ENCODE measurements at places on chromosomes 7 and 10. TPM values are rescaled to one million over a fixed set of nuclear protein-coding genes. Genes with fewer than 3 reads are reported as not detected.

Gene CCL24
- not detected for polyA plus RNA-seq

Gene CAMK2B
- 0.57 TPM for polyA plus RNA-seq

DNA sequence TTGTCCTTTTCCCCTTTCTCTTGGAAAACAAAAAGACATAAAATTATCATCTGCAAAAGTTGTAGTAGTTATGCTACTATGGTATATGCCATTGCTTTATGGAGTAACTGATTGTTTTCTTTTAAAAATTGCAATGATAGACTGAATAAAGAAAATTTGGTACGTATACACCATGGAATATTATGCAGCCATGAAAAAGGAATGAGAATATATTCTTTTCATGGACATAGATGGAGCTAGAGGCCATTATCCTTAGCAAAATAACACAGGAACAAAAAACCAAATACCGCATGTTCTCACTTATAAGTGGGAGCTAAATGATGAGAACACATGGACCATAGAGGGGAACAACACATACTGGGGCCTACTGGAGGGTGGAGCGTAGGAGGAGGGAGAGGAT lies 538.8 kb downstream of the PLXDC2 start:
- no peak for DNase-seq
- H3K27me3 ChIP-seq, result no peaks in the 10 kb centered on the region
- H3K27ac ChIP-seq, result no peak overlapping the region
- no peaks in the 10 kb centered on the region for H3K36me3 ChIP-seq

Gene STK31
- not detected for polyA plus RNA-seq

Gene FAM25C
- polyA plus RNA-seq, result not detected

DNA sequence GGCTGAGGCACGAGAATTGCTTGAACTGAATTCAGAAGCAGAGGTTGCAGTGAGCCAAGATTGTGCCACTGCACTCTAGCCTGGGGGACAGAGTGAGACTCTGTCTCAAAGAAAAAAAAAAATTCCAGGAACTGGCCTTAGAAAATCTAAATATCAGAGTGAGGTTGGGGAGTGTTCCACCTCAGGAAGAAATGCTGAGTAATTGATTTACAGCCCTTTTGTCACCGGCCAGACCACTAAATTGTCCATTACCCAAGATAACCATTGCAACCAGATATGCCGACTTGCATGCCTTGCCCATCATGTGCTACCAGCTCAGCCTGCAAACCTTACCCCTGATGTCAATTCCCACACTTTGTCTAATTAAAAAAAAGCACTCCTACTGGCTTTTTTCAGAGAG lies 42.4 kb downstream of the CRCP start:
- no peak overlapping the region for H3K27ac ChIP-seq
- H3K27me3 ChIP-seq, result no peaks in the 10 kb centered on the region
- H3K4me3 ChIP-seq, result no peak overlapping the region
- H3K4me1 ChIP-seq, result peaks cover 10% of the 10 kb centered on the region
- no peaks in the 10 kb centered on the region for H3K36me3 ChIP-seq

DNA sequence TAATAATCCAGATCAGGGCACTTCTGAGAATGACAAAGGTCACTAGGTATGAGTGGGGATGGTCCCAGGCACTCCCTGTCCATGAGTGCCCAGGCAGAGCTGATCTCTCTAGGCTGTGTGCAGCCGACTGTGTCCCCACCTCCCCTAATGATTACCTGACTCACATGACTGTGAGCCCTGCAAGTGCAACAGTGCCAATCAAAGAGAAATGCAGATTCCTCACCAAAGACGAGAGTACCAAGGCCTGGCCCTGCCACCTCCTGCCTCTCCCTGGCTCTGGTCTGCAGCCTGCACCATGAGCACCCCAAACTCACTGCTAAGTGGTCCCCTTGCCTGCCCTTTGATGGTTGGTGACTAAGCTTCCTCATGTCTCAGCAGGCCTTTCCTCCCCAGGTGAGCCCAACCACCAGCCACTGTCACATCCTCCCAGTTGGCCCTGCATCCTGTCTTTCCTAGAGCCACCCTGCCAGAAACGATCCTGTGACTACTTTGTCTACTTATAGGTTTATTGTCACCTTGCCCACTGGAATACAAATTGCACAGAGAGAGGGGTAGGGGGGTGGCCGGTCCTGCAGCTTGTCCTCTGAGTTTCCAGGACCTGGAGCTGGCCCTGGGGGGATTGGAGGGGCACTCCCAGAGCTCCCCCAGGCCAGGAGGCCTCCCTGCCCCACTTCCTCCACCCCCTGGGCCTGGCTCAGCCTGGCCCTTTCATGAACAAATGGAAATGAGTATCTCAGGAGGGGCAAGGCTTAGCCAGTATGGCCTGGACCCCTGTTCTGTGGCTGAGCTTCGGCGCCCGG lies 22.4 kb upstream of the GDF10 start:
- H3K4me3 ChIP-seq, result no peak overlapping the region
- no peak for DNase-seq
- no peak overlapping the region for H3K27ac ChIP-seq
- H3K4me1 ChIP-seq, result no peaks in the 10 kb centered on the region

- DNase-seq, result no peak
- H3K4me3 ChIP-seq, result no peak overlapping the region
- no peaks in the 10 kb centered on the region for H3K4me1 ChIP-seq
- no peaks in the 10 kb centered on the region for H3K27me3 ChIP-seq
Measured at GRCh38 chr10:4535521-4535920, 290.5 kb upstream of the AKR1E2 start.

DNA sequence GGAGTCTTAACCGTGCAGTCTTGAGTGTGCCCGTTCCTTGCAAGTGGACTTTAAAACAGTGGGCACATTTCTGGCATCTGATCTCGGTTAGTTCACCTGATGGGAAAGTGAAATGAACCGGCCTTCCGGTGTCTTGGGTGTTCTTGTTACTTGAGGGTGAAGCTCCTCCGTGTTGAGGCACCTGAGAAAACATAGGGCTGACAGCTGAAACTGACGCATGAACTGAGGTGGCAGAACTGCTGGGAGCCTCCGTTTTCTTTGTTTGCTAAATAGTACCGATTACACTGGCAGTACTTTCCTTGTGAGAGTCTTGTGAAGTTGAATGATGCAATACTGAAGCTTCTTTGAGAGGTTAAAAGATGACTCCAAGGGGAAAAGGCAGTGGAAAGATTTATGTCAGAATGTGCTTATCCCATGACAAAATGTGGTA lies 62.8 kb upstream of the SAMD8 start:
- no peak for DNase-seq
- no peak overlapping the region for H3K4me3 ChIP-seq
- no peaks in the 10 kb centered on the region for H3K36me3 ChIP-seq

DNA sequence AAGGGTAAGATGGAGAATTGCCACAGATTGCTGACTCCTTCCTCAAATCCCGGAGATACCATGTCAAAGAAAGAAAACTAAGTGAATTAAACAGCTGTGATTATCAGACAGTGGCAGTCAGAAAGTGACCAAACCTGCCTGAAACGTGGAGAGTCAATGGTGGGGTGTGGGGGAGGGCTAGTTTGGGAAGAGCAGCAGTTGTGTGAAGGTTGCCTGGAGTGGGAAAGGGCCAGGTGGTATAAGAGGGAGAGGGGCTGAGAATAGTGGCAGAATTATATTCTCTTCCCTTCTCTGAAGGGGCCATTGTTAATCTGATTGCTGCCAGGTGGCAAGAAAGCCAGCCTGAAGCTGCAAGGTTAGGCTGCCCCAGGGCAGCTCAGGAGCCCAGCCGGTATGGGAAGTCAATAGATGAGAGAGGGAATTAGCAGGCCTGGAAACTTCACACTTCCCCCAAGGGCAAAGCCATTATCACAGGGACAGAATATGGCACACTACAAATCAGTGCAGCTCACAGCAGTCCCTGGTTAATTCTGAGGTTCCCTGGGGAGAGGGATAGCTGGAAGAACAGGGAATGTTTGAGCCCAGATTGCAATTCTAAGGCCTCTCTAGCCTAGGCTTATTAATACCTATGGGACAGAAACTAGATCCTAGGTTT lies 83.9 kb upstream of the ITGB1 start:
- no peaks in the 10 kb centered on the region for H3K27me3 ChIP-seq
- no peak overlapping the region for H3K27ac ChIP-seq
- H3K4me1 ChIP-seq, result no peaks in the 10 kb centered on the region
- DNase-seq, result no peak
- H3K36me3 ChIP-seq, result no peaks in the 10 kb centered on the region

- no peaks in the 10 kb centered on the region for H3K27me3 ChIP-seq
- no peak overlapping the region for H3K4me3 ChIP-seq
- H3K36me3 ChIP-seq, result no peaks in the 10 kb centered on the region
- no peak overlapping the region for H3K27ac ChIP-seq
- no peaks in the 10 kb centered on the region for H3K4me1 ChIP-seq
Measured at GRCh38 chr10:73019100-73019499, 64.5 kb upstream of the PLA2G12B start.

GRCh38 chr7:24477398-24478136 lies 95.7 kb upstream of the PALS2 start:
- no peak overlapping the region for H3K4me3 ChIP-seq
- peak; percentile 65 for DNase-seq
- no peaks in the 10 kb centered on the region for H3K4me1 ChIP-seq
- H3K27me3 ChIP-seq, result no peaks in the 10 kb centered on the region
- H3K36me3 ChIP-seq, result no peaks in the 10 kb centered on the region
- no peak overlapping the region for H3K27ac ChIP-seq

Gene ITGA8
- not detected for polyA plus RNA-seq

DNA sequence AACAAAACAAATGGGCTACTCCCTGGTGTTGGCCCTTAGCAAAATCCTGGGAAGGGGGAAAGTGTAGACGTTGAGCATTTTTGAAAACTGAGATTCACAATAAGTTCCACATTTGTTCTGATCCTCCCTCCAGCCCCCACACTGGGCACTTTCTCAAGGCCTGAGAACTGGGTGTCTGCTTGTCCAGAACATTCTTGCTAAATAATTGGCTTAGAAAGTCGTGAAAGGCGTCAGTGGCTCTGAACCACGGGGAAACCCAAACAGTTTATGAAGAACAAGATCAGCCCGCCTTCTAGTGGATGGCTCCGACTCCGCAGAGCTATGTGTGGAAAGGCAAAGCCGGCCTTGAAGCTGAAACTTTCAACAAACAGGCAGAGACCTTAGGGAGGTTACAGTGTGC lies 370.1 kb downstream of the PRPF18 start:
- H3K27me3 ChIP-seq, result no peaks in the 10 kb centered on the region
- peaks cover 20% of the 10 kb centered on the region for H3K4me1 ChIP-seq
- H3K27ac ChIP-seq, result no peak overlapping the region
- no peak overlapping the region for H3K4me3 ChIP-seq
- H3K36me3 ChIP-seq, result no peaks in the 10 kb centered on the region

DNA sequence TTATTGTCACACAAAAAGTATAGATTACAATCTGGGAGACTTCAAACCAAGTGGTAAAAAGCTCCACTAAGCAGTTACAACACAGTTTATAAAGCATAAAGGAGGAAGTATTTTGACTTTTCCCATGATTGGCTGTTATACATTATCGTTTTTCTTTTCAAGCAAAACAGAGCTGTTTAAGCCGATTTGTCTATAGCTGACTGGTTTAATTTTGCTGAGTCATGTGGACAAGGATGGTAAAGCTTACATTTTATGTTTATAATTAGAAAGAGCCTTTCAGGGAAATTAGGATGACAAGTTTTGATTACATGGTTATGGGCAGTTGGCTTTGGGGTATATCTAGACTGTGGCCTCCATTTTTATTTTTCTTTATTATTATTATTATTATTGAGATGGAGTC lies 152.5 kb upstream of the STK17A start:
- H3K4me1 ChIP-seq, result no peaks in the 10 kb centered on the region
- no peaks in the 10 kb centered on the region for H3K27me3 ChIP-seq
- H3K36me3 ChIP-seq, result no peaks in the 10 kb centered on the region
- DNase-seq, result no peak
- H3K27ac ChIP-seq, result no peak overlapping the region

GRCh38 chr7:121273467-121274167 lies 55.2 kb upstream of the WNT16 start:
- no peaks in the 10 kb centered on the region for H3K27me3 ChIP-seq
- H3K36me3 ChIP-seq, result no peaks in the 10 kb centered on the region
- H3K4me1 ChIP-seq, result no peaks in the 10 kb centered on the region
- no peak overlapping the region for H3K27ac ChIP-seq
- no peak overlapping the region for H3K4me3 ChIP-seq
- DNase-seq, result no peak

- H3K4me3 ChIP-seq, result no peak overlapping the region
- H3K4me1 ChIP-seq, result peaks cover 7% of the 10 kb centered on the region
- no peak overlapping the region for H3K27ac ChIP-seq
Measured at GRCh38 chr10:32189400-32190084, 133.3 kb upstream of the KIF5B start.

Gene HOXA9
- 84.1 TPM for polyA plus RNA-seq

- H3K4me3 ChIP-seq, result no peak overlapping the region
- DNase-seq, result no peak
- no peaks in the 10 kb centered on the region for H3K36me3 ChIP-seq
- H3K27me3 ChIP-seq, result peaks cover 2% of the 10 kb centered on the region
- H3K27ac ChIP-seq, result no peak overlapping the region
Measured at GRCh38 chr7:142685877-142686508, 63.3 kb upstream of the PRSS1 start.

Gene CLEC5A
- polyA plus RNA-seq, result not detected

GRCh38 chr7:23462846-23463245 lies 7.4 kb downstream of the IGF2BP3 start:
- H3K4me1 ChIP-seq, result peaks cover 42% of the 10 kb centered on the region
- DNase-seq, result peak; percentile 81
- H3K4me3 ChIP-seq, result no peak overlapping the region
- H3K27me3 ChIP-seq, result no peaks in the 10 kb centered on the region
- H3K27ac ChIP-seq, result peak overlapping the region; percentile 31

DNA sequence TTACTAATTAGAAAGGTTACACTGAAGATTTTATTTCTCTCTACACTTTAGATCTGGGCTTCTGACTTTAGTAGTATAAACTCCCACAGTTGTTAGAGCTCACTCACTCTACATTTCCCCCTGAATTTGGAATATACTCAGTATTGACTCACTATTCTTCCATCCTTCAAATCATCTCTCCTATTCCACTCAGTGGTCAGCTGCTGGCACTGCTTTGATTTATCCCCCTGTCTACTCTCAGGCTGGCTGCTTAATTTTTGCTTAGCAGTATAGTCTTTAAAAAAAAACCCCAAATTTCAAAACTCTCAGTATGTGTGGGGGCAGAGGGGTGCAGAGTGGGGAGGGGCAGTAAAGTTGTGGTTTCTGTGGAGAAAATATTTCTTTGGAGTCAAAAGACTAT lies 68.9 kb downstream of the CDK6 start:
- H3K4me3 ChIP-seq, result no peak overlapping the region
- no peaks in the 10 kb centered on the region for H3K27me3 ChIP-seq
- peak overlapping the region; percentile 8 for H3K27ac ChIP-seq
- no peaks in the 10 kb centered on the region for H3K36me3 ChIP-seq
- peaks cover 17% of the 10 kb centered on the region for H3K4me1 ChIP-seq
